ENCODE measurements at places on chromosomes 12 and 14.

- DNase-seq = no peak
Measured at GRCh38 chr12:103313894-103314293, 181.9 kb downstream of the C12orf42 start.

GRCh38 chr12:46005151-46005797 is 14.9 kb upstream of the SCAF11 start:
- no peak for DNase-seq

- no peak for DNase-seq
Measured at GRCh38 chr14:103155010-103155409, 31.7 kb downstream of the TNFAIP2 start.

DNA sequence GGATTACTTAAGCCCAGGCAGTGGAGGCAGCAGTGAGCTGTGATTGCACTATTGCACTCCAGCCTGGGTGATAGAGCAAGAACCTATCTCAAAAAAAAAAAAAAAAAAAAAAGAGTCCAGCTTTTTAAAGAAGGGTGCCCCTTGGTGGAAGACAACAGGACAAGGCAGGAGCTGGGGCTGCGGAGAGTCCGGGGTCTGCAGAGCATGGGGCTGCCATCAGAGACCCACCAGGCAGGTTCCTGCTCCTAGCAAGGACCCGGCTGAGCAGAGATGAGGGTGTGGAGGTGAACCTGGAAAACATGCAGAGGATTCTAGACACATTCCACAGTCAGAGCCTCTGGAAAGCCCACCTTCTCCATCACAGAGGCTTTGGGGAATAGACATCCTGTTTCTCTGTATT is 21.0 kb upstream of the CIPC start:
- DNase-seq = no peak

GRCh38 chr12:90067791-90068190 is 359.2 kb upstream of the ATP2B1 start:
- DNase-seq = no peak

DNA sequence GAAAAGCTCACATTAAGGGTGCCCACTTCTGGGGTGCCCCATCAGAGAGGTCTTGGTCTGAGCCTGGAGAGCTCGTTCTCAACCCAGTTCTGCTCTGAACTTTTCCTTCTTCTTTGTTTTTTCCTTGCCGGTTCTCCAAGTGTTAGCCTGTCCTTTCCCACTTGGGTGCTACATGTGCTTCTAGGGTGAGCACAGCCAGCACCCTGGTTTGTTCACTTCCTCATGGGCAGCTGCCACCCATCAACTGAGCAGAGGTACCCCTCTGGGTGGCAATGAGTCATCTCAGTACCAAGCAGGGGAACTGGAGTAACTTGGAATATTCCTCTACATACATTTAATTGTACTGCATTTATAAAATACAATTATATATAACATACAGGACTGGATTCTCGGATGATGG is 3.9 kb upstream of the SYNE3 start:
- no peak for DNase-seq

DNA sequence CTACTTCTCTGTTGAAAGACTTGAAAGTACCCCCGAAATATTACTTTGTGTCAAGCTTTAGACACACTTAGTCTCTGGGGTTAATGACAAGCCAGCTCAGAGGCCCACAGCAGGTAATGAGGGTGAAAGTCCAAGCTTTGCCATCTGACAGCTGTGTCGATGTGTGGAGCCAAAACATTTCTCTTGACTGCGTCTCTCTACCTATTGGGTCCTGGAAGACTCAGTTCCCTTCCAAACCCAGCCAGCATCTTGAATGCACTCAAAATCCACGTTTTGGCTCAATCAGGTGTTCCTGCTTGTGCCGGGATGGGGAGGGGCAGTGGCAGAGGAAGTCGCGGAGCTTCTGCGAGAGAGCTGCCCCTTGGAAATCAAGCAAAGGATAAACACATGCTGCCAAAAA is 3.2 kb downstream of the PLXNC1 start:
- DNase-seq = no peak

DNA sequence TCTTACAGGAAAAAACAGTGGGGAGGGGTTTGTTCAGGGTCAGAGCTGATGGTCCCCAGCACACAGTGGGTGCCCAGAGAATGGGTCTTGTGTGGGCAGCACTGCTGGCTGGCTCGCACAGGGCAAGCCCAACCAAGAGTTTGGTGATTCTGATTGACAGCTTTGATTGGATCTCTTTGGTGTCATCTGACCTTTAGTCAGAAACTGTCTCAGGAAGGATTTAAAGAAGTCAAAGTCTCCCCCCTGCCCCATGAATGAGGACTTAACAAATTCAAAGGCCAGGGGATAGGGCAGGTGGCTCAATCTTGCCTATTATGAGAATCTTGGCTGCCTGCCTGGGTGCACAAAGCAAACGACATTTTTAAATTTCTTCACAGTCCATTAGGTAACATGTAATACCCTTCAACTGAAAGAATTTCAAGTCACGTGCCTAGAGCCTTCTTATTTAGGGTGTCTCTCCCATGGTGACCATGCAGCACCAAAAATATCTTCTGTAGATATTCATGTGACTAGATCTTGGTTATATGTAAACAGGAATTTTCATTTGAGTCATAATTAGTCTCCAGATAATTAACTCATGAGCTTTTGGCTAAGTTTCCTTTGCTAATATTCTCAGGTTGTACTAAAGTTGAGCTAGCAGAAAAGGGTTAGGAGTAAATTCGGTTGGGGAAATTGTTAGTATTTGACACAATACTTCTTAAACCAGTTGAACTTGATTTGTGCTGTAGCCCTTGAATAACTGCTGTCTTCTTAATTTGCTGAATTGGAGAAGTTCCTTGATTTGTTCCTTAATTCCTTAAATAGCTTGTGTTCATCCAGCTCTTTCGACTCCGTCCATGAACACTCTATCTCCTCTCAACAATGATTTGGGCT is 54.5 kb upstream of the HECTD1 start:
- no peak for DNase-seq

GRCh38 chr12:74626397-74626796 is 88.8 kb downstream of the ATXN7L3B start:
- DNase-seq = no peak

GRCh38 chr12:92612611-92613010 is 90.2 kb upstream of the PLEKHG7 start:
- DNase-seq = no peak

- DNase-seq = no peak
Measured at GRCh38 chr14:80926397-80927082, 15.0 kb downstream of the CEP128 start.

- no peak for DNase-seq
Measured at GRCh38 chr12:66600903-66601302, 78.0 kb downstream of the GRIP1 start.

DNA sequence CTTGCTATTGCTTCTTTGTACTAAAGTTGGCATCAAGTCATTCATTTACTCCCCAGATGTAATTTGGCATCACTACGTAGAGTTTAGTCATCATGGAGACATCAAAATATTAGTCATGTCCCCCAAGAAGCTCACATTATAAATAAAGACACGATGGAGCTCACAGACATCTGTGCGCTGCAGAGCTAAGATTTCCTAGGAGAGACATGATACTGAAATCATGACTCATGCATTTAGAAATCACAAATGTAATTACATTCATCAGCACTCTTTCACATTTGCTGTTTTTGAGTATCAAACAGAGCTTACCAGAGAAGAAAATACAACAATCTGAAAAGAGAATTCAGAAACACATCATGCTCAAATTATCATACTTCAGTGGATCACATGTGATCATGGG is 169.8 kb downstream of the LRIG3 start:
- DNase-seq = no peak

DNA sequence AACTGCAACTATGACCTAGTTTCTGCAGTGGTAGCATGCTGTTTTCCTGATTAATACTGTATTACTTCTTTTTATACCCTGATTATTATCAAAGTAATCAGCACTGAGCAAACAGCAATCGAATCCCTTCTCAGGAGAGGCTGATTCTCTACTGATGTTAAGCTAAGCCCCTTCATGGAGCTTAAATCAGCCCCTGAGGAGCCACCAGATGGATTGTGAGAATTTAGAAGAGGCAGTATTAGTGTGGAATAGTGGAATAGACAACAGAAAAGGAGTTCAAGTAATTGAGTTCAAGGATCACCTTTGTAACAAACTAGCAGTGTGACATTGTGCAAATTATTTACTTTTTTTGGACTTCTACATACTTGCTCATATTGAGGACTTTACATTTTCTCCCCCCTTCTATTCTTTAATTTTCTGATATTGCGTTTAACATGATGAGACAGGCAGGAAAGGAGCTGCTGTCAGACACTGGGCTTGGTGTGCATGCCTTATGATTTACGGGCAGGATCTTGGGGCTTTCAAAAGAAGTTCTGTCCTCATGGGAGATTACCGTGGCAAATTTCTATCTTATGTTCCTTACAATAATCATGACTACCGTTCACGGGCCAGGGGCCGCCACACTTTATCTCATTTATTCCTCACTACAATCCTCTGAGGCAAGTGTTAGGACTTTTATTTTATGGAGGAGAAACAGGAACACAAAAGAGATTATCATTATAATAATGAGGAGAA is 68.0 kb downstream of the PTPRR start:
- DNase-seq = no peak

DNA sequence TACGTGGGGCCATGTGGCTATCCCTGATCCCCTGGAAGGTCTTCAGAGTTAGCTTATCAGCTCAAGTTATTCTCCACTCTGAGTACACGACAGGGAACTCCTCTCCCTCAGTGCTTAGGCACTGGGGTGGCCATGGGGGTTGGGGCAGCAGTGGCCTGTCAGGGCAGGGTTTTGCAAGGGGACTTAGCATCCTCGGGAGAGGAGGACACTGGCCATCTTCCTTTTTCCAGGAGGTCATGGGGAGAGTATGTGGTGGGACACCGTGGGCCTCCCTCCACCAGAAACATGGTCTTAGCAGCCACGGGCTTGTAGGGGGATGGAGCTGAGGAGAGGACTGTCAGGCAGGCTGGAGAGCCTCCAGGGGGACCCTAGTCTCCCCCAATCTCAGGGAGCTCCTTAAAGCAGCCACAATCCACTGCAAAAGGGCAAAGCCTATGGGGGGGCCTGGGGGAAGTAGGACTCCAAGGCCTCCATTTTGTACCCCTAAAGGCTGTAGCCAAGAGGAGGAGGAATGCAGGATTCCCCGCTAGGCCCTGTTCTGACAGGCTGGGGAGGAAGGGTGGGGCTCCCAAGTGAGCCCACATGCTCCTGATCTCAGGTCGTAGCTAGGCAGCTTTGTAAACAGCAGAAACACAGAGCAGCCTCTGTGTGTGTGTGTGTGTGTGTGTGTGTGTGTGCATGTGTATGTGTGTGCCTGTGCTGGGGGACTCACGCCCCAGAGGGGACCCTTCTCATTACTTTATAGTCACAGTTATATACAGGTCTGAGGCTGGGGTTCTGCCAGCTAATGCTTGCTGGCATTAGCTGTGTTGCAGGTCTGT is 36.6 kb downstream of the KRT80 start:
- no peak for DNase-seq

GRCh38 chr12:94550964-94551363 is 91.3 kb upstream of the CEP83 start:
- no peak for DNase-seq

- no peak for DNase-seq
Measured at GRCh38 chr12:104535369-104535768, 78.6 kb downstream of the CHST11 start.

- peak; percentile 29 for DNase-seq
Measured at GRCh38 chr14:58639842-58640484, 2.2 kb downstream of the DACT1 start.

DNA sequence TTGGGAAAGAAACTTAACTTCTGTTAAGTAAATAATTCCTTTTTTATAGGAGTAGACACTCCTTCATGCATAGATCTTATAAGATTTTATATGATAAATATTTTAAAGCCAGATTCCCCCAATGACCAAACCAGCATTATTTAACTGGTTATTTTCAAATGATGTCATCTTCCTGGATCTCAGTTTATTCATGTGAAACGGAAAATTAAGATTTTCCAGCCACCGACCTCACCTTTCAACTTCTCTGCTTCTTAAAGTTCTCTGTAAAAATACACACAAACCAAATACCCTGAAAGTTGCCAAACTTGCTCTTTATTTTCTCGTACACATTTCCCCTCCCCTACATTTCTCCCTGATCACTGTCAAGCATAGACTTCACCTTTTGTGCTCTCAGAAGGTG is 364.2 kb downstream of the GALC start:
- no peak for DNase-seq

- DNase-seq = no peak
Measured at GRCh38 chr12:33724867-33725266, 285.2 kb upstream of the SYT10 start.

DNA sequence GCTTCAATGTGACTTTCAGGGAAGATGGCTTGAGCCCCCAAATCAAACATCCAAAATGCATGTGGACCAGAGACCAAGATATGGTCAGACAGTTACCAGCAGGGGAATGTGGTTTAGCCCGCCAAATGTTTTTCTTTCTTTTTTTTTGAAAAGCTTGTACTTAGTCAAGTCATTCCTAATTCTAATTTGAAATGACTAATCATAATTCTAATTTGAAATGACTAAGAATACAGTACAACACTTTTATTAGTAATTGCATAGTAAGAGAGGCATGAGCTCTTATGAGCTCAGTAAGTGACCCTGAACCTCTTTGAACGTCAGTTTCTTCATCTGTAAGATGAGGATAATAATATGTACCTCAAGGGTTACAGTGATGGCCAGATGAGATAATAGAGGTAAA is 72.4 kb downstream of the HECTD4 start:
- no peak for DNase-seq

DNA sequence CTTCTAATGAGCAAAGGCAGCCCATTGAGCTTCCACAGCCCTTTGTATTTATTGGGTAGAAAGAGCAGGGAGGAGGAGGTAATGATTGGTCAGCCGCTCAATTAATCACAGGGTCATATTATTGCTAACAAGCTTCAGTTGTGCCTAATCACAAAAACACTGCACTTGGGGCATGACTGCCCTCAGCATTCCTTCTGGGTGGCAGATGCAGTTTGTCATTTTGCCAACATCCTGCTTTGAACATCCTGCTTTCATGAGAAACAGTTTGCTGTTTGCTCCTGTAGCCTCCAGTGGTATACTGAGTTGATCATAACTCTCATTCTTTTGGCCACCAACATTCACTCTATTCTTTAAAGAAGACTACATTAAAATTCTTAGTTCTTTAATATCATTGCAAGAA is 462.9 kb upstream of the MIS18BP1 start:
- DNase-seq = no peak

- DNase-seq = no peak
Measured at GRCh38 chr12:130226771-130227170, 64.5 kb downstream of the FZD10 start.

- no peak for DNase-seq
Measured at GRCh38 chr14:67744046-67744445, 42.4 kb downstream of the RDH12 start.

DNA sequence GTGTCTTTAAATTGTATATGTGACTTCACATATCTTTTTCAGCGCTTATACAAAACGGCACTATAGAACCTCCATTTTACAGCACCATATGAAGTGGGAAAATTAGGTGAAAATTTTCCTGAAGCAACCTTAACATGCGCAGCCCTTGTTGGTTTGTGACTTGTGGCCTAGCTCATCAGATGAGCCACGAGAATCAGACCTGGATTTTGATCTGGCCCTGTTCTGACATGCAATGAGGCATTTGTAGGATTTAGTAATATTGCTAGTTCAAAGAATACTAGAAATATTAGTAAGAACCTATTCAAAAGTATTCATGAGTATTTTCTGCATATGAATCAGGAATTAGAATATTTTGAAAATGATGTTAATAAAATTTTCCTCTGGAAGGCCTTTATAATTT is 2.9 kb downstream of the CDKN1B start:
- no peak for DNase-seq

- DNase-seq = no peak
Measured at GRCh38 chr12:117809509-117809908, 159.3 kb downstream of the KSR2 start.
